ENCODE measurements at places on chromosomes 2 and 18. TPM values are rescaled to one million over a fixed set of nuclear protein-coding genes. Genes with fewer than 3 reads are reported as not detected.

Gene MARCHF7
- 68.6 TPM for polyA plus RNA-seq

Gene CIB4
- polyA plus RNA-seq: not detected

Gene SNORC
- 0.48 TPM for polyA plus RNA-seq

Gene KCMF1
- polyA plus RNA-seq: 90.9 TPM

Gene EPB41L3
- polyA plus RNA-seq: 45.0 TPM

Gene AGFG1
- polyA plus RNA-seq: 139 TPM

Gene FN1
- polyA plus RNA-seq: 8,374 TPM

Gene MC5R
- not detected for polyA plus RNA-seq

Gene HRH4
- 0.01 TPM for polyA plus RNA-seq

Gene FOXD4L1
- polyA plus RNA-seq: 0.02 TPM

Gene TRABD2A
- 30.2 TPM for polyA plus RNA-seq

Gene CD226
- polyA plus RNA-seq: 0.04 TPM

Gene CFAP65
- not detected for polyA plus RNA-seq

Gene ZRANB3
- polyA plus RNA-seq: 2.8 TPM

Gene FTCDNL1
- 0.10 TPM for polyA plus RNA-seq

Gene PRSS56
- not detected for polyA plus RNA-seq

Gene CD8B
- polyA plus RNA-seq: not detected

Gene ABCG8
- not detected for polyA plus RNA-seq

Gene FBXO15
- polyA plus RNA-seq: 1.4 TPM

Gene CRYGC
- polyA plus RNA-seq: not detected

Gene PSMA8
- not detected for polyA plus RNA-seq

Gene NEMP2
- polyA plus RNA-seq: 3.5 TPM

Gene POLR1B
- polyA plus RNA-seq: 11.3 TPM

Gene LRP1B
- polyA plus RNA-seq: 0.15 TPM

Gene CNGA3
- polyA plus RNA-seq: not detected

Gene DNAH7
- 0.74 TPM for polyA plus RNA-seq

Gene UGT1A6
- polyA plus RNA-seq: not detected

Gene POTEF
- polyA plus RNA-seq: not detected

Gene ARHGEF33
- 0.36 TPM for polyA plus RNA-seq

Gene SP9
- not detected for polyA plus RNA-seq

Gene CGREF1
- polyA plus RNA-seq: 0.74 TPM

Gene UBXN4
- 92.0 TPM for polyA plus RNA-seq

Gene INPP5D
- polyA plus RNA-seq: 0.43 TPM

Gene SNRNP27
- 38.1 TPM for polyA plus RNA-seq

Gene CROCC2
- polyA plus RNA-seq: not detected

Gene GALR1
- polyA plus RNA-seq: not detected

Gene RFX8
- polyA plus RNA-seq: 2.3 TPM

Gene IL1R2
- 0.35 TPM for polyA plus RNA-seq

Gene LGALSL
- polyA plus RNA-seq: 0.63 TPM

Gene MAB21L4
- not detected for polyA plus RNA-seq

Gene EDAR
- not detected for polyA plus RNA-seq

Gene MBD2
- polyA plus RNA-seq: 31.8 TPM

Gene CRACDL
- polyA plus RNA-seq: not detected

Gene GAREM2
- polyA plus RNA-seq: 2.8 TPM

Gene ANKRD29
- polyA plus RNA-seq: 0.12 TPM

Gene GAL3ST2
- not detected for polyA plus RNA-seq

Gene SCYGR1
- not detected for polyA plus RNA-seq

Gene FMNL2
- polyA plus RNA-seq: 22.0 TPM

Gene PKDCC
- 87.0 TPM for polyA plus RNA-seq

All from AG04450 (cell line).